AG04450 (cell line): ENCODE measurements at places on chromosomes 2 and 18. TPM values are rescaled to one million over a fixed set of nuclear protein-coding genes. Genes with fewer than 3 reads are reported as not detected.

DNA sequence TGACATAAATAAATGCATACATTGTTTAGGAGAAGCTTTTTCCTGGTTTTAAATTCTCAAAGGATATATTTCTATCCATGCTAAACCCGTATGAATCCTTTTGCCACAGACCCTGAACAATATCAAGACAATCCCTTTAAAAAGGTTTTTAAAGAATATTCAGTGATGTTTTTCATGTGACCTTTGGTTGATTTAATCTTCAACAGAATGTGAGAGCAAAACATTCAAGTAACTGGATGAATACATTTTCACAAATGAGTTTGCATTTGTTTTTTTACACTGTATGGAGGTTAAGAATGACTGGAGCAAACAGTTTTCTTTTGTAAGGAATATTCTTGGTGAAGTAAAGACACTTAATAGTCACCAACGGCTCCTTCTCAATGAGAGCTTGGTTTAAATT lies 139.4 kb upstream of the CWC22 start:
- DNase-seq, result no peak

Gene LRPPRC
- polyA plus RNA-seq, result 58.1 and 86.9 TPM in 2 replicates

DNA sequence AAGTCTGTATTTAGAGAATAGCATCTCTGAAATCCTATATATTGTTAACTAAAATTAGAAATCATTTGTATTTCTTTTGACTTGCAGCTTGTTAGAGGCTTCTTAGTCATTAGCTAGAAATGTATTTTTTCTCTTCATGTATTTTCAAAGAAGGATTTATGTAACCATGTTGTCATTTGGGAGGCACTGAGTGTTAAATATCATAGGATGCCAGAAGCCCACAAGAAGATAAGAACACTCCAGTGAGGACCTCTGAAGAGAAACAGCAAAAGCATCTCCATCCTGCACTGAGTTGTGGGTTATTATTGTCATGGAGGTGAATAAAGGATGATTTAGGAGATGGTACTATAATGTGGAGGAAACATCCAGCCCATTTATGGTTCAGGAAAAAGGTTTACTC lies 93.5 kb downstream of the UBE2E3 start:
- no peak for DNase-seq

DNA sequence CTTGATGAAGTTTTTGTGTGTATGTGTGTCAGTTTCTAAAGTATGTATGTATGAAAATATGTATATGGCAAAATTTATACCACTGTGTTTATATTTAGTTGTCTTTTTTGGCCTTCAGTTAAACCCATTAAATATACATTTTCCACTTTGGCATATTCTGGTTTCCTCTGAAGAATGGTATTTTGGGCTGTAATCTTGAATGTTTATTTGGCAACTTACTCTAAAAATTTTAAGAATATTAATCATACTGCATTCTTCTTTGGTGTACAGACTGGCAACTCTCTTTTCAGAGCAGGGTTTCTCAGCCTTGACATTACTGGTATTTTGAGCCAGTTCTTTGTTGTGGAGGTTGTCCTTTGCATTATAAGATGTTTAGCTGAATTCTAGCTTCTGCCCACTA lies 27.9 kb upstream of the CCBE1 start:
- no peak for DNase-seq

Gene CPS1
- 16.1 and 21.6 TPM in 2 replicates for polyA plus RNA-seq

Gene SPOPL
- 10.1 and 13.1 TPM in 2 replicates for polyA plus RNA-seq

- DNase-seq, result no peak
Observed at GRCh38 chr2:187586011-187586641, 31.9 kb upstream of the TFPI start.

DNA sequence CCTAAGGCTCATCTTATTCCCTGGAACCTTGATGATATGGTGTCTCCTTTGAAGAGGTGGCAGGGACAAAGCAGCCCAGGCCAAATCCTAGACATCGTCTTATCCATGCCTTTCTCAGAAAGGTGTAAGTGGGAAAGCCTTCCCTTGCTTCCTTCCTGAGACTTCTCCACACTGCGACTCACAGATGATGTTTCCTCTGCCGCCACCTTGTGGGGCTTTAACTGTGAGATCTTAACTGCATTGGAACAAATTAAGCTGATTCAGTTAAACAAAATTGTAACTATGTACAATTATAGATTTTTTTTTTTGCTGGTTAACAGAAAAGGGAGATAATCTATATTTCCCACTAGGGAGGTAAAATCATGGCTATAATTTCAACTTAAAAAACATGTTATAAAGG lies 10.0 kb upstream of the GCA start:
- no peak for DNase-seq

DNA sequence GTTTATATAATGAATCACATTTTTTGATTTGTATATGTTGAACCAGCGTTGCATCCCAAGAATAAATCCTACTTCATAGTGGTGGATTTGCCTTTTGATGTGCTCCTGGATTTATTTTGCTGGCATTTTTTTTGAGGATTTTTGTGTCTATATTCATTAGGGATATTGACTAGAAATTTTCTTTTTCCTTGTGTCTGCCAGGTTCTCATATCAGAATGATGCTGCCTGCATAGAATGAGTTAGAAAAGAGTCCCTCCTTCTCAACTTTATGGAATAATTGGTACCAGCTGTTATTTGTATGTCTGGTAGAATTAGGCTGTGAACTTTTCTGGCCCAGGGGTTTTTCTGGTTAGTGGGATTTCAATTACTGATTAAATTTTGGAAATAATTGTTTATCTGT lies 457.4 kb upstream of the DSEL start:
- no peak for DNase-seq

- peak; percentile 92 for DNase-seq
Observed at GRCh38 chr18:24075767-24076597, 61.4 kb downstream of the TTC39C start.

DNA sequence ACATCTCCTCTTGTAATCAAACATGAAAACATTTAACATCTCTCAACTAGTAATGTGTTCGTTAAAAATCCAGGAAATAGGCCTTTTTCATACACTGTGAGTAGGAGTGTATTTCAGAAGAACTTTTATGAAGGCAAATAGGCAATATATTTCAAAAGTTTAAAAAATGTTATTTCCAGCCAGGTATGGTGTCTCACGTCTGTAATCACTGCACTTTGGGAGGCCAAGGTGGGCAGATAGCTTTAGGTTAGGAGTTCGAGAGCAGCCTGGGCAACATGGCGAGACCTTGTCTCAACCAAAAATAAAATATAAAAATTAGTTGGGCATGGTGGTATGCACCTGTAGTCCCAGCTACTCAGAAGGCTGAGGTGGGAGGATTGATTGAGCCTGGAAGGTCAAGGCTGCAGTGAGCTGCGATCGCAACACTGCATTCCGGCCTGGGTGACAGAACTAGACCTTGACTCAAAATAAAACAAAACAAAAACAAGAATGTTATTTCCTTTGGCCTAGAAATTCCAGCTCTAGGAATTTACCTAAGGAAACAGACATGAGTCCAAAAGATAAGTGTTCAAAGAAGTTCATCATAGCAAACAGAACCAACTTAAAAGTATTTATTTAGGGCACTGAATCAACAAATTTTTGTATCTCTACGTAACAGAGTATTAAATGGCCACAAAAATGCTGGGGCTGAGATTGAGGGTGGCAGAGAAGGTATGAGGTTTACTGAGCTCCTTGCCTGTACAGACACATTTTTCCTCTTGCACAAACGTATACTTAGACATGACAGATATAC lies 14.9 kb downstream of the RBKS start:
- DNase-seq, result no peak

DNA sequence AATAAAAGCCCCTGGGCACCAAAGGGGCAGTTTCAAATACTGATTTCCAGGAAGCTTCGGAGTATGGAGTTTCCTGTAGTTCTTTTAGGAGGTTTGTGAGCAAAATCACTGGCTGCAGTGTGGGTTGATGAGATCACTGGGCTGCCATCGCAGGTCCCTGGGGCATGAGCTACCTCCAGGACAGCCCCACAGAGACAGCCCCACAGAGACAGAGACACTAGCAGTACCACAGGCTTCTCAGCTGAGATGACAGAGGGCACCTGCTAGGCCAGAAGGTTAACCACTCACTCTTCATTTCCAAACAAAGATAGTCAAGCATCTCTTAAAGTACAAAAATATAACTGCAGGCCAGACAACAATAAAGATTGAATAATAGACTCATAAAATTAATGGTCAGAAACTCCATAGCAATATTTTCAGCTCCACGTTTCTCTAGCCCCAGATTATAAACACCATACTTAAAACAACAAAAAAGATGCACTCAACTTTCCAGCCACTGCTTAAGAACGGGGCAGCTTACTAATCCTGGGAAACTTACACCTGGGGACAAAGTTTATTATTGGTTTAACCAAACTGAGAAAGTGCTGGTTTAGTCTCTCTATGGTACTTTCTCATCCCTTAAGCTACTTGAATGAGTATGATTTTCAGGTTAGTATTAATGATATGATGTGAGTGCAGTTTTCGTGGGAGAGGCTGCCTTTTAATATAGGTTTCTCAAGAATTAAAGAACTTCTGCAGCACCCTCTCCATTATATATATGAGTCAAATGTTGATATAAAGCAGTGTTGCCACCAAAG lies 11.6 kb downstream of the AFF3 start:
- DNase-seq, result no peak

GRCh38 chr2:241862093-241862492 lies 3.4 kb upstream of the PDCD1 start:
- DNase-seq, result no peak

Gene MOGAT1
- not detected in 2 replicates for polyA plus RNA-seq

Gene SATB2
- 5.0 and 5.3 TPM in 2 replicates for polyA plus RNA-seq

GRCh38 chr18:28855524-28855923 lies 678.6 kb upstream of the CDH2 start:
- DNase-seq, result no peak

DNA sequence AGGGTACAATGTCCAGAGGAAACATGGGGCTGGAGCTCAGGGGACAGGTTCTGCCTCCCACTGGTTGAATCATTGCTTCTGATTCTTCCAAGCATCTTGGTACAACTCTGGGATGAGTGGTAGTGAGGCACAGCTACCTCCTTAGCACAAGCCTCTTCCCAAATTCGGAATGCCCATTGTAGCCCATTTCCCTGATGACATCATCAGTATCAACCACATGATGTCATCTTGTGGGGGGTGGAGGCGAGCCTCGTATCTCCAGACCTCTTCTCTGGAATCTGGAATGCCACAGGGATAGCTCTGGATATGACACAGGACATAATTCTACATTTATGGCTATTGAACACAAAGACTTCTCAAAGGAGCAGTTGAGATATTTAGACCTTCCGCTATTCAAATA lies 715.2 kb downstream of the RNF144A start:
- DNase-seq, result no peak

DNA sequence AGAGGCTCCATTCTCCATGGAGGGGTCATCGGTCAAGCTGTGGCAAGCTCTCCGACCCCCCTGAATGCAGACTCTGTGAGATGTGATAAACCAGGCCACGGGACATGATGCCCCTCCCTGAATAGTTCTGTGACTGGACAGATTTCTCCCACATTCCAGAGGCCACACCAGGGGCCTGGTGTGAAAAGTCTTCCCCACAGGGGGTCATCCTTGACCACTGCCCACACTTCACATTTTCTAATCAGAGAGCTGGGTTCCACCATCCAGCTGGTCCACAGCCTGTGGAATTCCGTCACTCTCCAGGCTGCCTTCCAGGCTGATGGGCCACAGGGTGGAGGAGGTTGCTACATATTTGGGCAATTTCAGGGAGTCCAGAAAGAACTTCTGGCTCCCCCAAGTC lies 51.3 kb upstream of the CYRIA start:
- no peak for DNase-seq

DNA sequence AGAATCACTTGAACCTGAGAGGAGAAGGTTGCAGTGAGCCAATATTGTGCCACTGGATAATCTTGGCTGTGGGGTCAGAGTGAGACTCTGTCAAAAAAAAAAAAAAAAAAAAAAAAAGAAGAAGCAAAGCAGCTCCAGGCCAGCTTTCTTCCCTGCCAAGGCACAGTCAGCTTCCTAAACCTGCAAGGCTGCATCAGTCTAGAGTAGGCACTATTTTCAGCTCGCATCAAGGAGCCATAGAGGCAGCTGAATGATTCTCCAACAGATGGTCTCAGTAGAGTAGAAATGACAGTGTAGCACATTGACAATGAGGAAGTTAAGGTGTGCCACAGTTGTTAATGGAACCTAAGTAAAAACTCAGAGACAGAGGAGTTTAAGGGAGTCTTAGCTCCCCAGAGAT lies 35.6 kb downstream of the BMP10 start:
- no peak for DNase-seq

DNA sequence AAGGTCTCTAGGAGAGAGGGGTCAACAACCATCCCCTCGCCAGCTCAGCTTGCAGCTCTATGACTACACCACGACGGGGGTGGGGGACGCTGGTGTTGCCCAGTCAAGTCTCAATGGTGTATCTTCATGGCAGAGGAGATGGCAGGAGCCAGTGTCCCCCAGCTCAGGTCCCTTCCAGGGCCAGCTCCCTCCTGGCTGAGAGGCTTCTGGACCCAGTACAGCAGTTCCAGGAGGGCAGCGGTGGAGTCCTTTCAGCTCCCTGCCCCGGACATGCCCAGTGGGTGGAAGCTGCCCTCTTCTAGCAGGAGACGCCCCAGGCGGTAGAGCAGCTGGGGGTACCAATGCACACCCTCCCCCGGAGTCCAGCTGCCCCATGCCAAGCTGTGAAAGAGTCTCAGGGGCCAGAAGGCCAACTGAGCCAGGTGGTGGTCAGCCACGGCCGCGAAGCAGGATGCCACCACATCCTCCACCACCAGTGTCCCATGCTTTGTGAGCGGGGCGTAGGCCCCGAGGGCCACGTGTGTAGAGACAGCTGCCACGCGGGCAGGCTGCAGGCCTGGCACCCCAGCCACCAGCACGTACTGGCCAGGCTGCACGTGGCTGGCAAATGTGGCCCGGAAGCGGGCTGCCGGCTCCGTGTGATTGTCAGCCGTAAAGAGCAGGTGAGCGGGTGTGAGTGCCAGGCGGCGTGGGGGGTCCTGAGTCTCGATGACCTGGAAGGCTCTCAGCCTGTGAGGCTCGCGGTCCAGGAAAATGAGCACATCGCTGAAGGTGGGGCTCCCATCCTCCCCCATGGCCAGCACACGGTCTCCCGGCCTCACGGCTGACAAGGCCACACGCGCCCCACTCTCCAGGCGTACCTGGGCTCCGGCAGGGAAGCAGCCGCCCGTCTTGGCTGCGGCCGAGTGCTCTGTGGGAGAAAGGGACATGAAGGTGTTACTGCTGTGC lies 5.5 kb downstream of the IHH start:
- no peak for DNase-seq

DNA sequence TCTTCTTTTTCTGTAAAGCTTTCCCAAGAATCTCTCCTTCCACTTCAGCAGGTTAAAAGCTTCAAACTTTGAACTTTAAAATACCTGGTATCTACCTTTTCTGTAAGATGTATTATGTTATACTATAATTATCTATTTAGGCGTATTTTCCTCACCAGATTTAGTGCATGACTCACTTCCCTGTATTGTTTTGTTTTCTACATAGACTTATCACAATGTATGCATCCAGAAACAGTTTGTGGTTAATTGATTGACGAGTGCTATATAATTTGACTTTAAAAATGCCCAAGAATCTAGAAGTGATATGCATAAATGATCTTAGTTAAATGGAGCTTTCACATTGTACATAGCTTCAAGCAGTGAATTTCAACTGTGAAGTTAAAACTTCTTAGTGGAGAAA lies 473.9 kb upstream of the CDH2 start:
- no peak for DNase-seq

- no peak for DNase-seq
Observed at GRCh38 chr2:215171151-215171550, 32.7 kb upstream of the ABCA12 start.
